ENCODE measurements at places on chromosomes 5 and 9.

DNA sequence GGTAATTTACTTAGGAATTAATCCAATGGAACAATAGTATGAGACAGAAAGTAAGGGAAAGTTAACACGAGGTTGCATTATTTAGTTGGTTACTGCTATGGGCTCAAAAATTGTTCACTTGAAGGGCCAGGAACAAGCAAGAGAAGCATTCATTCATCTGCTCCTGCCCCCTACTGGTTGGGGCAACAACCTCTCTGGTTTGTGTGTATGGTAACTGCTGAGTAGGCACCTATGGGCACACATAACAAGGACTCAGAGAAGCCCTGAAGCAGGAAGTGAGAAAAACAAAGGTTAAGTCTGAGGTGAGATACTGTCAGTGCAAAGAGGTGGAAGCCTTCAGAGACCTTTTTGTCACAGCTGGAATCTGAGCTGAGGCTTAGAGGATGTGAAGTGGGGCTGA, 34.4 kb upstream of the RANBP6 start:
- no peak for DNase-seq

- no peak for DNase-seq
Observed at GRCh38 chr9:83372957-83373356, 165.2 kb downstream of the FRMD3 start.

DNA sequence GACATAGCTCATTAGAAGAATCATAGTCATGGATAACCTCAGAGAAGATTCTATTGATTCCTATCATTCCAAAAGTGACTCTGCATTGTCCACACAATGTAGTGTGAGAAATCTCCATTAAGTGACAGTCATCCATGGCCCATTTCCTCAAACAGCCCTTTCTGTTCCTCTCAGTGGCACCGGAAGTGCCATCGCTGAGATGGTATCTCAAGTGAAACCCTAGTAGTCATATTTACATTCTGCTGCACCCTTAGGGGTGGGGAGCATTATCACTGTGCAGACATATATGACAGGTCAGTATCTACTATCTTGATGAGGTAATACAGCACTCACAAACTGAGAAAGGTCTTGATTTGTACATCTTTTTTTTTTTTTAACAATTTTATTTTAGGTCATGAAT, 55.4 kb upstream of the MIER3 start:
- no peak for DNase-seq

DNA sequence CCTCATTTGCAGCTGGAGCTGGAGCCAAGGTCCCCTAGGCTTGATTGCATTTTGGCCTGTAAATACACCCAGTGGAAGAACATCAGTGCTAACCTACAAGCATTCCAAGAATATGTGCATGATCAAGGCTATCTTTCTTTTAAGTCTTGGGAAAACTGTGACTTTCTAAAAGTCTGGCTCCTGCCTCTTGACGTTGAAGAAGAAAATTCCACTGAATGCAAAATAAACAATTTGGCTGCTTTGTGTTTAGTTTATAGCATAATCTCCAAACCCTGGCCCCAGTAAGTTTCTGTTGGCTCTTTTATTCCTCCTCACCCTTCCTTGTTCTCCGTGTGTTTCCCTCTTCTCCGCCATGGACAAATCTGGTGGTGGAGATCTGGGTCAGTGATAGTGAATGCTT, 109.3 kb upstream of the TLE1 start:
- DNase-seq, result no peak

DNA sequence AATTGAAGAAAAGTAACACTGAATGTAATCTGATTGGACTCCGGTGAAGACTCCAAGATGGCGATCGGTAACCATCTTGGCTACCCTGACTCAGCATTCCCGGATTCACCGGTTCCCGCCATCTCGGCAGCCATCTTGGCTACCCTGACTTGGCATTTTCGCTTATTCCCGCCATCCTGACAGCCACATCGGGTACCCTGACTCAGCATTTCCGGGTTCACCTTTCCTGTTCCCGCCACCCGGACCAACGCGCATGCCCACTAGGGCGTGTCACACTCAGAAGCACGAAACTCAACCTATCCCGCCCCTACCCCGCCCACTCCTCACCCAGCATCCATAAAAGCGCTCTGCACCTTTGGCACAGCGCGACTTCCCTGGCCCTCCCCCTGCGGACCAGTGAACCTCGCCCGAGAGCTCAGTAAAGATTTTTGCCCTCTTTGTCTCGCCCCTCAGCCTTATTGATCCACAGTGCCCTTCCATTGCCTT, 17.2 kb downstream of the SPTLC1 start:
- DNase-seq, result peak; percentile 35

- DNase-seq, result no peak
Observed at GRCh38 chr5:153116916-153117315, 373.6 kb upstream of the GRIA1 start.

DNA sequence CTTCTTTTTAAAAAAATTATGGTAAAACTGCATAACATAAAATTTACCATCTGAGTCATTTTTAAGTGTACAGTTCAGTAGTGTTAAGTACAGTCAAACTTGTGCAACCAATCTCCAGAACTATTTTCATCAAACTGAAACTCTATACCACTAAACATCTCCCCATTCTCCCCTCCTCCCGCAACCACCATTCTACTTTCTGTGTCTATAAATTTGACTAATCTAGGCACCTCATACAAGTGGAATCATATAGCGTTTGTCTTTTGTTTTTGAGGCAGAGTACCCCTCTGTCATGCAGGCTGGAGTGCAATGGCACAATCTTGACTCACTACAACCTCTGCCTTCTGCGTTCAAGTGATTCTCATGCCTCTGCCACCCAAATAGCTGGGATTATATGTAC, 24.0 kb upstream of the EBF1 start:
- no peak for DNase-seq

- no peak for DNase-seq
Observed at GRCh38 chr5:1883925-1884677, 1.4 kb upstream of the IRX4 start.

DNA sequence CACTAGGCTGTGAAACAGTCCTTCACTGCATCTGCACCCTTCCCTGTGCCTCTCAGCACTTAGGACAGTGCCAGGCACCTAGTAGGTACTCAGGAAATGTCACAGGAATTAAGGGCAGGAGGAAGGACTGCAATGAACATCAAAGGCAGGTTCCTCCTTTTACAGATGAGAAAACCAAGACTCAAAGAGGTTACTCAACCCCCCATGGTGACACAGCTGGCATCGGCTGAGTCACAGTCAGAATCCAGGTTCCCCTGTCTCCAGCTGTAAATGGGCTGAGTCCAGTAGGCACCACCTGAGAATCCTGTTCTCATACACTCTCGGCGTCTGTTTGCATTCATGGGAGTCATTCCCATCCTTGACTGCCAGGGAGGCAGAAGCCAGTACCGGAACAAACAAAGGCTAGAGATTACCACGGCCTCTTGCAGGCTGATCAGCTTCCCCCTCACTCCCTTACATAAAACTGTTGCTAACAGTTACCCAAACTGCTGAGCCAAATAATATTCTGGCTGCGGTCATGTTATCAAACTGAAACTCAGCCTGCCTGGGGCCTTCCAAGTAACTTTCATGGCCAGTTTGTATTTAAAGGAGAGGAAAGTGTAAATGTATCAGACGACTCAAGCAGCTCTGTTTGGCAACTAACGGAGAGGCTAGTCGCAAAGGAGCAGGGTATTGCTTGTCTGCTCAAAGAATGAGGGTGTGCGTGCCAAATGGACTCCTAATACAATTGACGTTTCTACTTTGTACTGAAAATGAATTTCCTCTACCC, 201.7 kb downstream of the PAPPA start:
- DNase-seq, result peak; percentile 28

DNA sequence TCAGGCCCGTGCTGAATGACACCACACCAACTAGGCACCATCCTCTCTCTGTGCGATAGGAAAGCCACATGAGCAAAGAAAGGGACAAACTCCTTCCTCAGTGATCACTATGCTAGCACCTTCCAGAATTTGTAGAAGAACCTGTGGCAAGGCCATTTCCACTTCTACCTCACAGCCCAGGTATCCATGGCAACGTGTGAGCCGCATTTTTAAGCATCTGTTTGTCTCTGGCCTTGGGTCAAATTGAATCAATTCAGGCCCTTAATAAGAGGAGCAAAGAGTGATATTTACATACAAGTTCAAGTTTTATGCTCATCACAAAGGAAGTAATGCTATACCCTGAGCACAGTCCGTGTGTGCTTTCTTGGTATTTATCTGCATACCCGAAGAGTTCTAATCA, 179.3 kb downstream of the SLC12A2 start:
- no peak for DNase-seq

GRCh38 chr9:15104826-15105420, 194.7 kb upstream of the FREM1 start:
- DNase-seq, result peak; percentile 51

DNA sequence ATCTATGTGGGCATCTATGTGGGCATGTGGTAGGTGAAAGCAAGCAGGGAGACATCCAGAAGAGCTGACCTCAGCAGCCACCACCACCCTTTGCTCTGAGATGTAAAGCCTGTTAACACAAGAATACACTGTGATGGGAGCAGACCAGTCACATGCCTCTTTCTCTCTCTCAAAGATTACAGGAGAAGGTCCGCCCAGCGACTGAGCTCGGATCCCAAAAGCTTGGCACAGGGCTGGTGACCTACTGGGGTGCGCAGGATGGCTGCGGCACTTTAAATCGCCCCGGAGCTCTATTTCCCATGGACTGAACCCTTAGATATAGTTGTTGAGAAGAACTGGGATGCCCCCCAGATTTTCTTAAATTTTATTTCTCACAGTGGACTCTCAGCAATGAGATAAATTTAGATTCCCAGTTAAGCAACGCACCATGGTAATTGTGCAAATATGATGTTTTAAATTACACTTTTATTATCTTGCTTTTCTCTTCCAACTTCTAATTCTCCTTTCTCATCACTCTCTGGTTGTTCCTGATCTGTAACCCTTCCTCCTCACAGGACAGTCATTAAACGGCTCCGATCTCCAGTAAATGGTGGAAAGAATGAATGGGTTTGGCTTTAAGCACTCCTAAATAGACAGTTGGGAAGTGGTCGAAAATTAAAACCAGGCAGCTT, 37.7 kb upstream of the ICE1 start:
- no peak for DNase-seq

- DNase-seq, result peak; percentile 33
Observed at GRCh38 chr5:96023518-96023917, 61.9 kb upstream of the ELL2 start.

- no peak for DNase-seq
Observed at GRCh38 chr5:12861886-12862654, 957.8 kb upstream of the CTNND2 start.

- DNase-seq, result no peak
Observed at GRCh38 chr5:82156874-82157273, 121.3 kb downstream of the RPS23 start.

DNA sequence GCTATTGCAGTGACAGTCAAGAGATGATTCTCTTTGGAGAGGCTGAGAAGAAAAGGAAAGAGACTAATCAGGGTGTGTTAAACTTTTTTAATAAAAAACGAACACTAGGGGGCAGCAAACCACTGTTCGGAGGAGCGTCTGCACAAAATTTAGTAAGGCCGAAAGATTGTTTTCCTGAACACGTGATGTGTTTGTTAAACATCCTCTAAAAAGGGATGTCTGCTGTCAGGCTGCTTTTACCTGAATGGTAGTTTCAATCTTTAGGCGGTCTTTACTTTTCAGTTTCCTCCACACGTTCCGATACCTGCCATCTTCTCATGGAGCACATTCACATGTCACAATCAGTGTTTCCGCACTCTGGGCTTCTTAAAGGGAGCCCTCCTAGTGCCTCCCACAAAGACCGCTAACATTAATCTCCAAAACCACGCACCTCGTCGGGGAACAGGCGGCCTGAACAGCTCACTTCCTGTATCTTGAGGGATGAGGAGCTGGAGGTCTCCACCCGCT, 125.2 kb downstream of the GPBP1 start:
- DNase-seq, result peak; percentile 63

GRCh38 chr9:78325343-78325742, 28.4 kb downstream of the PSAT1 start:
- peak; percentile 73 for DNase-seq

DNA sequence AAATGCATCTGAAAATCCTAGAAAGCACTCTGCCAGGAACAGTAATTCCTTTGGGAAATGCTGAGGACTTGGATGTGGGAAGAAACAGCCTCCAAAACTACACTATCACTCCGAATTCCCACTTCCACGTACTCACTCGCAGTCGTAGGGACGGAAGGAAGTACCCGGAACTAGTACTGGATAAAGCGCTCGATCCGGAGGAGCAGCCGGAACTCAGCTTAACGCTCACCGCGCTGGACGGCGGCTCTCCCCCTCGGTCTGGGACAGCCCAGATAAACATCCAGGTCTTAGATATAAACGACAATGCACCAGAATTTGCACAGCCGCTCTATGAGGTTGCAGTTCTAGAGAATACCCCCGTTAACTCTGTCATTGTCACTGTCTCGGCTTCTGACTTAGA, 786 bp downstream of the PCDHB3 start:
- DNase-seq, result no peak

DNA sequence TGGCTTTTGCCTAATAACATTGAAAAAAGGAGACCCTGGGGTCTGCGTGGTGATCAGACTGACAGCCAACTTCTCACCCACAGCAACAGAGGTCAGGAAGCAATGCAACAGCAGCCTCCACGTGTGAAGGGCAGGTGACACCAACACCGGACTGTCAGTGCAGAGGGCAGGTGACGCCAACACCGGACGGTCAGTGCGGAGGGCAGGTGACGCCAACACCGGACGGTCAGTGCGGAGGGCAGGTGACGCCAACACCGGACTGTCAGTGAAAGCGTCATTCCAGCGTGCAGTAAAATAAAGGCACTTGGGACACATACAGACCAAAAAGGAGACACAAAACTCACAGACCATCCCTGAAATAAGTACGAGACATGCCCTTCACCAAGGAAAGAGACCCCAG, 37.2 kb upstream of the CEP72 start:
- DNase-seq, result no peak

GRCh38 chr9:26292943-26293342, 599.7 kb downstream of the CAAP1 start:
- DNase-seq, result peak; percentile 59

DNA sequence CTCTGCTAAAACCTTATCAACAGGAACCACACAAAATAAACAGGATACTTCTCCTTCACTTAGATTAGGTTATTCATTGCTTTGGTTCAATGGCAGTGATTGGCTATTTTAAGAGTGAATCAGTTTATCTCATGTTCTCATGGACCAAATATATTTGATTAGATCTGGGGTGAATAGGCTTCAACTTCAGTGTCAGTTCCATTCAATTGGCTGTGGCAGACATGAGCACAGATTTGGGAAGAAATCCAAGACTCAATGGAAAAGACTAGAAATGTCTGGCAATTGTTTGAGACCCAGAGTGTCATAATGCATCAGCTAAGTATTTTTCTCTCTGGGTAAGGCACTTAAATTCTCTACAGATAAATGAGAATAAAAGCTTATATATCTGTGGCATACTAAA, 37.1 kb downstream of the CDH18 start:
- DNase-seq, result no peak
